ENCODE measurements at places on chromosomes 7 and 10. TPM values are rescaled to one million over a fixed set of nuclear protein-coding genes. Genes with fewer than 3 reads are reported as not detected.

DNA sequence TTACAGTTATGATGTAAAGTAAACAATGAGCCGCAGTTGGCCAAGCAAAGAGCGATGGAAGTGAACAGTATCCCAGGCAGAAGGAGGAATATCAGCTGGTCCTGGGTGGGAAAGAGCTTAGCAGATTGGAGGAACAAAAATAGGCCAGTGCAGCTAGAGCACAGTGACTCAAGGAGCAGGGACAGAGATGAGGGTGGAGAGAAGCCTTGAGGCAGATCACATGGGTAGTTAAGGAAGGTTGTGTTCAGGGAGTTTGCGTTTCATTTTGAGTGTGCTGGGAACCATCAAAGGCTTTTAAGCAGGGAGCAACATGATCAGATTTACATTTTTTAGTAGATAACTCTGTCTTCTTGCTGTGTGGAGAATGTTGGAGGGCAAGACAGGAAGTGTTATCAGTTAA is 113.6 kb downstream of the OAT start:
- DNase-seq, result no peak

DNA sequence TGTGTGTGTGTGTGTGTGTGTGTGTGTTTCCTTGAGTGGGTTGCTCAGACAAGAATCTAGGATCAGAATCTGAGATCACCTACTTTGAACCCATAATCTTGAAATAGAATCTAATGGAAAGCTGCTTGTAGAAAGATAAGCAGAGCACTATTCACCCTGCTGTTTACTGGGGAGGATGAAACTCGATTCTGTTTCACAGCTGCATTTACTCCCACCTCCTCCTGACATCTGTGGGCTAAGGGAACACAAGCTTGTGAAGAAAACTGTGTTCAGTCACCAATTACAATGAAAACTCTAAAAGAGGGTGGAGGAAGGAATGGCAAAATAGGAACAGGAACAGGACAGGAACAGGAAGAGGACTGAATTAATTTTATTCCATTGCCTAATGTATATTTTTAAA is 269.5 kb downstream of the TSPAN12 start:
- DNase-seq, result no peak

IGF2BP3 gene
- 8.1 TPM for total RNA-seq

GRCh38 chr7:117827862-117828261 is 45.4 kb downstream of the CTTNBP2 start:
- DNase-seq, result no peak

GRCh38 chr10:5434017-5434753 is 21.8 kb downstream of the NET1 start:
- no peak for DNase-seq

DNA sequence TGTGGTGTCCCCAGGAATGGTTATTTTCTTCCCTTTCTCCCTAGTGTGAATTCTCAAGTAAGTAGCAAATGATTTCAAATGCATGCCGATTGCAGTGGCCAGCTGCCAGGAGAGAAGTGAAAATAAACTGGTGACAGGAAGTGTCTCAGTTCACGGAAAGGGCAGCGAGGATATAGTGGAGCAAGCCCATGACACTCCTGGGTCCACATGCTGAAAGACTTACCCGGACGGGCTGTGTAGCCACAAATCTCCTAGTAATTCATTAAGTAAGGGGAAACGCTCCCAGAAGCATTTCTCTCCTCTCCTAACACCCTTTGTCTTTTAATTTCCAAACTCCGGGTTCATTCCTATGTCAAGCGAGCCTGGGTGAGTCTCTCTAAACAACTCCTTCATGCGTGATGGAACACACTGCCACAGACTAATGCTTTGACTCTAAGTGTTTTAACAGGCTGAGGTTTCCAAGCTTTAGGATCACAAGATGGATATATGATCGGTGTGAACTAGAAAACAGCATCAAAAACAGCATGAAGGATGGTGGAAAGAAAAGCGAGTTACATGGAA is 125.6 kb downstream of the CYP26A1 start:
- DNase-seq, result peak; percentile 12

DNA sequence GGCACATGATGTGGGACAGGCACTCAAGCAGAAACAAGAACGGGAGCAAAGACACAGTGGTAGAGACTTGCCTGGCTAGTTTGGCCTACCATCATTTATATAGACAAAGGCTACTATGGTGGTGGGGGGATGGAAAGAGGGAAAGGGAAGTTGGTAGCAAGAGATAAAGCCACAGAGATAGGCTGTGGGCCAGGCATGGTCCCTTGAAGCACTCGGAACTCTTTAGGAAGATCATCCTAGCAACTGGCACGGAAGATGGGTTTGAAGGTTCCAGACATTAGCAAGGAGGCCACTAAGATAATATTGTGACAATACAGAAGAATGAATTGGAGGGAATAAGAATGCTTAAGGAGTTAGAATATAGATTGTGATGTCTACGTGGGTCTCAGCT is 319.6 kb downstream of the ELMO1 start:
- no peak for DNase-seq

GRCh38 chr10:129780901-129781795 is 182.9 kb downstream of the EBF3 start:
- DNase-seq, result no peak

DNA sequence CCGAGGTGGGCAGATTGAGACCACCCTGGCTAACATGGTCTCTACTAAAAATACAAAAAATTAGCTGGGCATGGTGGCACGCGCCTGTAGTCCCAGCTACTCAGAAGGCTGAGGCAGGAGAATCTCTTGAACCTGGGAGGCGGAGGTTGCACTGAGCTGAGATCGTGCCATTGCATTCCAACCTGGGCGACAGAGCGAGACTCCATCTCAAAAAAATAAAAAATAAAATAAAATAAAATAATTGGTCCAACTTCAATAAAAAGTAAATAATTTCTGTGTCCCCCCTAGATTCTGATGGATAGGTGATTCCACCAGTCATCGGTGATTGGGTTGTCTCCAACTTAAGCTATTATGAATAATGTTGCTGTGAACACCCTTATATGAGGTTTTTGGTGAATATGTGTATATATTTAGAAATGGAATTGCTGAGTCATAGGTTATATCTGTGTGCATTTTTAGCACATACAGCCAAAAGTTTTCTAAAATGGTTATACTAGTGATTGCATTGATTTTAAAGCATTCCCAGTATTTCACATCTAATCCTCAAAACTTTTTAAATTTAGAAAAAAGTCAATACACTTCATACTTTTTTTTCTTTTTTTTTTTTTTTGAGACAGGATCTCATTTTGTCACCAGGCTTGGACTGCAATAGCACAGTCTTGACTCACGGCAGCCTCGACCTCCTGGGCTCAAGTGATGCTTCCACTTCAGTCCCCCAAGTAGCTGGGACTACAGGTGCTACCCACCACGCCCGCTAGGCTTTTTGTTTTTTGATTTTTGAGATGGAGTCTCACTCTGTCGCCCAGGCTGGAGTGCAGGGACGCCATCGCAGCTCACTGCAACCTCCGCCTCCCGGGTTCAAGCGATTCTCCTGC is 13.7 kb upstream of the SRPK2 start:
- DNase-seq, result no peak

- no peak for DNase-seq
These were observed 210.3 kb downstream of the GPAM start for GRCh38 chr10:111973306-111973705.

- DNase-seq, result no peak
These were observed 89.2 kb downstream of the WDR11 start for GRCh38 chr10:120940299-120940900.

UBE2D1 gene
- total RNA-seq, result 17.4 TPM

DNA sequence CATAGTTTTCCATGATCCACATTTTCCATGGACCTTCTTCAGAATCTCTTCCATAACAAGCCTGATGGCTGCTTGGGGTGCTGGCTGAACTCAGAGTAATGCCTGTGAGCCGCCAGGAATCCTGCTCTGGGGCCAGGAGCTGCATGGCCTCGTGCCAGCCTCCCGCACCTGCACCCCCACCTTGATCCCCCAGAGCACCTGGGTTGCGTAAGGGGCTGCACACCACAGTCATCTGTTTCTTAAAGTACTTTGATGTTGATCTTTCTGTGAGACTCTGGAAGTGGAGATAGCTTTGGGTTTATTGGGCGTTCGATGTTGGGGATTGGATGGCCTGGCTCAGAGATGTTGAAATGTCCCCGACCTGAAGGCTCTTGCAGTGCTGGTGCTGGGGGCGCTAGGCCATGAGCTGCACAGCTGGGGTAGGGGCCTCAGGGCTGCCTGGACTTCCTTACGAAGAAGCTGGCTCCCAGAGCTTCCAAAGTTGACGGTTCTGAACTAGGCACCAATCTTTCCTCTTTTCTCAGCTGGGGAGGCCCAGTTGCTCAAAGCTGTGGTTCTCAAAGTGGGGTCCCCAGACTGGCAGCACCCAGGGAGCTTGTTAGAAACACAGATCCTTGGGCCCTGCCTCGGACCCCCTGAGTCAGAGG is 534.0 kb downstream of the DNAJB6 start:
- DNase-seq, result no peak

DNA sequence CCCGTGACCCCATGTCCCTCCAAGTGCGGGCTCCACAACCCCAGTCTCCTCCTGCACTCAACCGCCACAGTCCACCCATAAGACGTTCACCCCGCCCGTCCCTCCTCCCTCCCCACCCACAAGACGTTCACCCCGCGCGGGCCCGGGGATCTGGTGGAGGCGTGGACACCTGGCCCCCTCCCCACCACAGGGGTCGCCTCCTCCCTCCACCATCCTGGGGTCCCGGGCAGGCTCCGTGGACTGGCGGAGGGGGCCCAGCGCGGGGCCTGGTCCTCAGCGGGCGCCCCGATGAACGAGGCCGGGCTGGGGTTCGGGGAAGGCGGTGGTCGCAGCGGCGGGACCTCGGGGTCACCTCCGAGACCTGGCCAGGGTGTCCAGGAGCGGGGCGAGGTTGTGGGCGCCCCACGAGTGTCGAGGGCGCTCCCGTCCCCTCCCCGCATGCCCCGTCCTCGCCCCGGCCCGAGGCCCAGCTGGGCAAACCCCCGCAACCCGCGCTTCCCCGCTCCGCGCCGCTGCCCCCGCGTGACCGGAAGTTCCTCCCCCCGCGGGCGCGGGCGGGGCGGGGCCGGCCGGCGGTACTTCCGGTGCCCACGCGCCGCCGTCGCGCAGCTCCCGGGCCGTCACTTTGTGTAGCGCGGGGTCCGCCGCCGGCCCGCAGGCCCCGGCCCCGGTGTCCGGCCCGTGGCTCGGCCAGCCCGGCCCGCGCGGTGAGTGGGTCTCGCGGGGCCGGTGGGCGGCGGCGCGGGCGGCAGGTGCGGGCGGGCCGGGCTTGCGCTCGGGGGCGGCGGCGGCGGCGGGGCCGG is at the start of gene ZNF316:
Gene ZNF316, plus strand, starts transcription at position 578 of the 803 bp plus-strand sequence. CDS start 5,092 bp downstream, outside the sequence.
- no peak for DNase-seq

EBLN1 gene
- not detected for total RNA-seq

DNA sequence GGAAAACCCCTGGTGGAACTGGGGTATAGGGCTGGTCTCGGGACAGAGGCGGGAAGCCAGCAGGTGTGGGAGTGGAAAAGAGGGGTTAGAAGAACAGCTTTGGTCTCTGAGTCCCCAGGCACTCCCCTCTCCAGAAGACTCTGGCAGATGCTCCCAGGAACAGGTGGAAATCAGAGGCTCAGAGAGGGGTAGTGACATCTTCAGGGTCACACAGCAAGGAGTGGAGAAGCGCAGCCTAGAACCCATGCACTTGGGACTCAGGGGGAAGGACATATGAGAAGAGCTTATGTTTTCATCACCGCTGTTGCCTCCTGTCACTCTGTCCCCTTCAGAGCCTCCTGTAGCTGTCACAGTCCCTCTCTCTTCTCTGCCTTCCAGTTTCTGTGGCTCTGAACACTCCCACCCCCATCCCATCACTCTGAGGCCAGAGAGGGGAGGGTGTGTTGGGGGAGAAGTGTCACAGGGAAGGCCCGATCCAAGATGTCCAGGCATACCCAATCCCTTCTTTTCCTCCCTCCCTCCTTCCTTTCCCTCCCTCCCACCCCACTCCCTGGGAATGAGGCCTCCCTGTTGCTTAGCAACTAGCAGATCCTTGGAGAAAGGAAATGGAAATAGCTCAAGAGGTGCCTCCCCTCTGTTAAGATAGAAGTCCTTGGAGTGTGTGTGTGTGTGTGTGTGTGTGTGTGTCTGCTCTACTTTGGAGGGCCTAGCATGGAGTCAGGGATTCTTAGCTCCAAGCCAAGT is 32.0 kb downstream of the SRRM3 start:
- no peak for DNase-seq

FGFR2 gene
- total RNA-seq, result 16.2 TPM

TAS2R16 gene
- not detected for total RNA-seq

CHN2 gene
- 22.6 TPM for total RNA-seq

- DNase-seq, result no peak
These were observed 8.1 kb downstream of the FAM131B start for GRCh38 chr7:143354376-143354775.

PON1 gene
- not detected for total RNA-seq

DNA sequence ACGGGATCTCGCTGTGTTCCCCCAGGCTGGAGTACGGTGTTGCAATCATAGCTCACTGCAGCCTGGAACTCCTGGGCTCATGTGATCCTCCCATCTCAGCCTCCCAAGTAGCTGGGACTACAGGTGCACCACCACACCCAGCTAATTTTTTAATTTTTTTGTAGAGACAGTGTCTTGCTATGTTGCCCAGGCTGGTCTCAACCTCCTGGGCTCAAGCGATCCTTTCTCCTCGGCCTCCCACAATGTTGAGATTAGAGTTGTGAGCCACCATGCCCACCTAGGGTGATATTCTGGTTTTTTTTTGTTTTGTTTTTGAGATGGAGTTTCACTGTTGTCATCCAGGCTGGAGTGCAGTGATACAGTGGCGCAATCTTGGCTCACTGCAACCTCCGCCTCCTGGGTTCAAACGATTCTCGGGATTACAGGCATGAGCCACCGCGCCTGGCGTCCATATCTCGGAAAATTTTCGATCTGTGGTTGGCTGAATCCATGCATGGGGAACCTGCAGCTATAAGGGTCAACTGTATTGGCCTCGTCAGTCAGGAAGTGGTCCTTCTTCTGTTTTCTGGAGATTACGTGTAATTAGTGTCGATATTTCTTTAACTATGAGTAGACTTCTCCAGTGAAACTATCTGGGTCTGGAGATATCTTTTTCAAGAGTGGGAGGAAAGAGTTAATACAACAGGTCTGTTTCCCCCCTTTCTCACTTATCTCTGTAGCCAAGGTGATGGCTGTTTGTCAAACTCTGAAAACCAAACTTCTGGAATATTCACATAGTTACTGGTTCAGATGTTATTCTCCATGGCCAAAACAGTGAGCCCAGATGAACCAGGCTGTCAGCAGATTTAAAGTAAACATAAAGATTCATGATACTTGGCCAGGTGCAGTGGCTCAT is 21.0 kb upstream of the FIS1 start:
- no peak for DNase-seq

GRCh38 chr7:41881331-41882130 is 178.6 kb upstream of the INHBA start:
- DNase-seq, result no peak

Measured in thoracic aorta (tissue), 2 donors.